Glomerular endothelial cell (primary cell): ENCODE measurements at places on chromosomes 16 and 17. TPM values are rescaled to one million over a fixed set of nuclear protein-coding genes. Genes with fewer than 3 reads are reported as not detected.

Gene IL34
- 2.8 and 3.1 TPM in 2 replicates for total RNA-seq

Gene FBRS
- 34.3 and 64.9 TPM in 2 replicates for total RNA-seq

Gene IL17C
- not detected in 2 replicates for total RNA-seq

Gene BIRC5
- 13.9 and 16.1 TPM in 2 replicates for total RNA-seq

Gene UNC45B
- total RNA-seq, result 0.12 TPM in 1 of 2 replicates, not detected in the other

Gene CDH13
- total RNA-seq, result 111 and 224 TPM in 2 replicates

Gene CMTM2
- total RNA-seq, result not detected in 2 replicates
